Aorta (tissue), 5 donors: ENCODE measurements at places on chromosomes 4 and X. TPM values are rescaled to one million over a fixed set of nuclear protein-coding genes. Genes with fewer than 3 reads are reported as not detected.

Gene GYPE
- total RNA-seq, result 3.9 TPM

Gene NLGN3
- 1.5 TPM for total RNA-seq

Gene PAGE2B
- total RNA-seq, result not detected

Gene KIAA0232
- total RNA-seq, result 38.8 TPM

Gene EDA
- total RNA-seq, result 9.0 TPM

Gene ETDA
- total RNA-seq, result not detected

GRCh38 chr4:185213877-185214276 lies 4.5 kb downstream of the SNX25 start:
- H3K27me3 ChIP-seq, result no peaks in the 10 kb centered on the region
- no peaks in the 10 kb centered on the region for H3K4me1 ChIP-seq
- H3K36me3 ChIP-seq, result no peaks in the 10 kb centered on the region

DNA sequence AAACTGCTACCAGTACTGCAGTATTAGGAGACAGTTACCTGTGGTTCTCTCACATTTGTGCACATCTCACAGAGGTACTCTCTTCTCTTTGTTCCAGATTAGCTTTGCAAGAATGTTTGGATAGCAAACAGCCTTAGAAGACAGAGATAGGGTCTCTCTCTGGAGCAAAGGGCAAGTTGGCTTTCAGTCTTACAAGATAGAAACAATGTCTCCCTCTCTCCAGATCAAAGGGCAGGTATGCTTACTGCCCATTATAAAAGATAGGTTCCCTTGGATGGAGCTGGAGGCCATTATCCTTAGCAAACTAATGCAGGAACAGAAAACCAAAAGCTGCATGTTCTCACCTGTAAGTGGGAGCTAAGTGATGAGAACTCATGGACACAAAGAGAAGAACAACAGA lies 50.2 kb upstream of the KIT start:
- no peaks in the 10 kb centered on the region for H3K27me3 ChIP-seq
- H3K27ac ChIP-seq, result no peak overlapping the region
- no peaks in the 10 kb centered on the region for H3K36me3 ChIP-seq

DNA sequence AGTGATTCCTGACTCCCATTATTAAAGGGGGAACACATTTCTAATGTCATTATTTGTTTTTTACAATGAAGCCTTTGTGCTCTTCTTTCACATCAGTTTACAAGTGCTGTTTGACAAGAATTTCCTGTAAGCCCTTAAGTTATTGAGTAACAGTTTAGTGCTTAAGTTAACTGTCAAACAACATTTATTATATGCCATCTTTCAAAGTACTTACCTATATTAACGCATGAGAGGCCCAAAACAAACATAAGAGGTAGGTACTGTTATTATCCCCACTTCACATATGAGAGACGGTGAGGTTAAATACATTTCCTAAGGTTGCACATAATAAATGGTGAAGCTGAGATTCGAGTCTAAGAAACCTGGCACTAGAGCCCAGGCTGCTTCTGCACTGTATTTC lies 56.0 kb upstream of the MAGED1 start:
- H3K36me3 ChIP-seq, result no peaks in the 10 kb centered on the region
- no peak for DNase-seq
- H3K27me3 ChIP-seq, result no peaks in the 10 kb centered on the region
- no peak overlapping the region for H3K4me3 ChIP-seq

GRCh38 chr4:145307763-145308430 lies 127.5 kb upstream of the OTUD4 start:
- no peaks in the 10 kb centered on the region for H3K4me1 ChIP-seq
- H3K36me3 ChIP-seq, result no peaks in the 10 kb centered on the region
- H3K27me3 ChIP-seq, result no peaks in the 10 kb centered on the region
- no peak overlapping the region for H3K4me3 ChIP-seq
- H3K27ac ChIP-seq, result no peak overlapping the region

- H3K36me3 ChIP-seq, result no peaks in the 10 kb centered on the region
- DNase-seq, result no peak
- H3K4me1 ChIP-seq, result no peaks in the 10 kb centered on the region
- H3K27ac ChIP-seq, result no peak overlapping the region
- no peak overlapping the region for H3K4me3 ChIP-seq
- H3K27me3 ChIP-seq, result no peaks in the 10 kb centered on the region
Measured at GRCh38 chr4:89723096-89723495, 113.9 kb downstream of the SNCA start.

DNA sequence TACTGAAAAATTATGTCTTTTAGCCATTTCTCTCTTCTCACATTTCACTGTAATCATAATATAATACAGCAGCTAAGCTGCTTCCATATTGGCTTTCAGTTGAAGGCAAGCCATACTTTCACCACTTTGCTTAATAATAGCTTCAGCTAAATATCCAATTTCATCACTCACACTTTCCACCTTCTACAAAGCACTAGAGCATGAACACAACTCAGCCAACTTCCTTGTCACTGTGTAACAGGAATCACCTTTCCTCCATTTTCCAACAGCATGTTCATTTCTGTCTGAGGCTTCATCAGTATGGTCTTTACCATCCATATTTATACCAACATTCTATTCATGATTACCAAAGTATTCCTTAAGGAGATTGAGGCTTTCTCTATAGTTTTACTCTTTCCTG lies 219.8 kb upstream of the CTSO start:
- H3K27me3 ChIP-seq, result no peaks in the 10 kb centered on the region
- H3K36me3 ChIP-seq, result no peaks in the 10 kb centered on the region
- DNase-seq, result no peak
- H3K4me3 ChIP-seq, result no peak overlapping the region
- no peak overlapping the region for H3K27ac ChIP-seq

DNA sequence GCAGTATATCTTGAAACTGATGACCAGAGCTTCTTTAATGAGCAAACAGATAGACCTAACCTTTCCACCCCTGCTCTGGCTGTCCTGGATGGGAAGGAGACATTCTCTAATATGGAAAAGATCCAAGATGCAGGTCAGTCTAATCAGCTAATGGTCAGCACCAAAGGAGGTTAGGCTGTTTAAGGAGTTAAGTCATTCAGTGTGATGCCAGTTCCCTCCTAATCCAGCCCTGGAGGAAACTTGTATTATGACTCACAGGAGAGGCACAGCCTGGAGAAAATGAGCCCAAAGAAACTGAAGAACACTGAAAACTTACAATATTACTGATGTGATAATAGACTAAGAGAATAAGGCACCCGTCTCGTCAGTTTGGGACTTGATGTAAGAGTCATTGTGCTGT lies 323.0 kb downstream of the HNRNPD start:
- no peaks in the 10 kb centered on the region for H3K36me3 ChIP-seq
- peaks cover 3% of the 10 kb centered on the region for H3K27me3 ChIP-seq
- H3K4me1 ChIP-seq, result no peaks in the 10 kb centered on the region
- DNase-seq, result no peak
- no peak overlapping the region for H3K27ac ChIP-seq

DNA sequence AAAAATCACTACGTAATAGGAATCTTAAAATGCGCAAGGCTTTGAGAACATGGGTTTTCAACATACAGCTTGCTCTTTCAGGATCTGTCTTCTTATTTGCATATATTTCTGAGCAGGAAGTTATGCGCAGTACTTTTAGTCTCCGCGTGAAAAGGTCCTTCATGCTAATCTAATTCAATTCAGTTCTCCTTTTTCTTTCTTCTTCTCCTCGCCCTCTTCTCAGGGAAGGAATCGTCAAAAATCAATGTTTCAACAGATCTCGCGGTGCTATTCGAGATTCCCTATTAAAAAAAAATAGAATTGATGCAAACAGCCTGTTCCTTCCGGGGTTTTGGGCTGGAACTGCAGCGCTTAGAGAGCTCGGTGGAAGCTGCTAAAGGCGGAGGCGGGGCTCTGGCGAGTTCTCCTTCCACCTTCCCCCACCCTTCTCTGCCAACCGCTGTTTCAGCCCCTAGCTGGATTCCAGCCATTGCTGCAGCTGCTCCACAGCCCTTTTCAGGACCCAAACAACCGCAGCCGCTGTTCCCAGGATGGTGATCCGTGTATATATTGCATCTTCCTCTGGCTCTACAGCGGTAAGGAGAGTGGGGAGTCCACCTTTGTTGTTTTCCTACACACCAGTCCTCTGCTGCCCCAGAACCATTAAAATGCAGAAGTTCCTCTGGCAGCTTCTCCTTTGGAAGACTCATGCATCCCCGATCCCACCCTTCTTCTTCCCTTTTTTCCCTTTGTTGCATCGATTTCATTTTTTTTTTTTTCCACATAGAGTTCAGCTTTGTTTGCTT lies at the start of the genes HMGN5 and SH3BGRL:
TSS of gene HMGN5 (minus strand) at position 243 of the 785 bp plus-strand sequence. CDS start 80,364 bp downstream, outside the sequence.
TSS of gene SH3BGRL (plus strand) at position 432 of the 785 bp plus-strand sequence. CDS start at position 531, 99 bp downstream.
- H3K27ac ChIP-seq, result peak within 1 kb of the TSS; percentile 87
- peak within 1 kb of the TSS; percentile 82 for H3K4me3 ChIP-seq
- peak; percentile 89 for DNase-seq
- H3K36me3 ChIP-seq, result no peaks in the 10 kb centered on the region
- no peaks in the 10 kb centered on the region for H3K27me3 ChIP-seq

DNA sequence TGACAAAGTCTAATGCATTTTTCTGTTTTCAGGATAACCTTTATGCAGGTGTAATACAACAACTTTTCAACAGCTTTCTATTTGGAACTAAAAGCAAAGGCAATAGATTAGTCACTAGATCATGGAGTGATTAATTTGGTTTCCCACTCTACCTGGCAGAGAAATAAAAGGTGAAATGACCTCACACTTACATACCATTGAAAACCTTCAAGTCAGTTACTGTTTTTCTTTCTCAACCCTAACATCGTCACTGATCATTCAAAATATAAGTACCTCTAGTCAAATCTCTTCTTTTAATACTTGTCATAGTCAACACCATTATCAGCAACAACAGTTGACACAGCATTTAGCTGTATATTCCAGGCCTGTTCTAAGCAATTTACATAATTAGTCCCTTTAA lies 85.1 kb upstream of the ZCCHC13 start:
- H3K4me3 ChIP-seq, result no peak overlapping the region
- H3K27me3 ChIP-seq, result no peaks in the 10 kb centered on the region
- H3K27ac ChIP-seq, result no peak overlapping the region

DNA sequence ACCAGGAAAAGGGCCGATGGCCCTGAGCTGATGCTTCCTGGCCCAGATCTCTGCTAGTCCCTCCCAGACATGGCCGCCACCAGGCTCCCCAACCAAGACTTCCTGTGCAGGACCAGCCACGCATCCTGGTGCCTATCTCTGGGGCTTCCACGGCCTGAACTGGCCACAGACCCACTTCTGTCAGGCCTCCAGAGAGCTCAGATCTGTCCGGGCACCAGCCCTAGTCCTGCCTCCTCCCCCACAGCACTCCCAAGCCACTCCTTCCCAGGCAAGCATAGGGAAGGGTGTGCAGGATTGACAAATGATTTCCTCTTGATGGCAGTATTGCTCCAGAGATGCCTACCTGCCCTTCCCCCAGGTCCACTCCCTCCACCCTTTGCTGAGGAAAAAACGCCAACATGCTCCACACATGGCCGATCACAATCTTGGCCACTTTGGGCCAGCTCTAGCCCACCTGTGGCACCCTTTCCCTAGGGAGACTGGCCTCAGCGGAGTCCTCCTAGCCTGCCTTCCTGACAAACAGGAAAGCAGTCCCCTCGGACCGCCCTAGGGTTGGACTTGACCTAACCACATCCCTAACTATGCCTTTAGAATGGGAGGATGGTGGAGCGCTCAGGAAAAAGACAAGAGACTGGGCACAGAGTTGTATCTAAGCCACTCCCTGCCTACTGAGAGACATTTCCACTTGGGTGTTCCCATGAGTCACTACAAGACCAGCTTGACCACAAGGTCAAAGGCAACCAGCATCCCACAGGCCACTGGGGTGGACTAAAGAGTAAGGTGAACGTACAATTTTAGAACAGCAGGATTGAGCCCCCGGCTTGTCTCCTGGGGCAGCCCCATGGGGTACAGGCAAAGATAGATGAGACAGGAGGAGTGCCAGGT lies 277.5 kb upstream of the AGTR2 start:
- H3K27ac ChIP-seq, result no peak overlapping the region
- no peaks in the 10 kb centered on the region for H3K4me1 ChIP-seq
- H3K4me3 ChIP-seq, result no peak overlapping the region
- H3K27me3 ChIP-seq, result no peaks in the 10 kb centered on the region

DNA sequence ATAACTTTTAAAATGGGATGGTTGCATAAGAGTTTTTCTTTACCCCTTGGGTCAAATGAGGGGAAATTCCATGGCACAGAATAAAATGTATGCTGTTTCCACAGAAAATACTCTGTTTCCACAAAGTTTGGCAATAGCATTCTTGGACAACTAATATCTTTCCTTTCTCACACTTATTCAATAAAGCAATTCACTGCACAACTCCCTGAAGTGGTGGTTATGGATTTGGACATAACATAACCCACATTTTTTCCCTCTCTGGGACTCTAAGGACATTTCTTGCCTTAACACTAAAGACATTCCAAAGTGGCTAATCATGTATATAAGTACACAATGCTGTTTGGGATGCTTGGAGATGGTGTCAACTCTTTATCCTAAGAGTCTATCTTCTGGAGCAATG lies 51.7 kb upstream of the GPM6B start:
- no peaks in the 10 kb centered on the region for H3K27me3 ChIP-seq
- H3K27ac ChIP-seq, result no peak overlapping the region
- no peaks in the 10 kb centered on the region for H3K36me3 ChIP-seq
- DNase-seq, result no peak

DNA sequence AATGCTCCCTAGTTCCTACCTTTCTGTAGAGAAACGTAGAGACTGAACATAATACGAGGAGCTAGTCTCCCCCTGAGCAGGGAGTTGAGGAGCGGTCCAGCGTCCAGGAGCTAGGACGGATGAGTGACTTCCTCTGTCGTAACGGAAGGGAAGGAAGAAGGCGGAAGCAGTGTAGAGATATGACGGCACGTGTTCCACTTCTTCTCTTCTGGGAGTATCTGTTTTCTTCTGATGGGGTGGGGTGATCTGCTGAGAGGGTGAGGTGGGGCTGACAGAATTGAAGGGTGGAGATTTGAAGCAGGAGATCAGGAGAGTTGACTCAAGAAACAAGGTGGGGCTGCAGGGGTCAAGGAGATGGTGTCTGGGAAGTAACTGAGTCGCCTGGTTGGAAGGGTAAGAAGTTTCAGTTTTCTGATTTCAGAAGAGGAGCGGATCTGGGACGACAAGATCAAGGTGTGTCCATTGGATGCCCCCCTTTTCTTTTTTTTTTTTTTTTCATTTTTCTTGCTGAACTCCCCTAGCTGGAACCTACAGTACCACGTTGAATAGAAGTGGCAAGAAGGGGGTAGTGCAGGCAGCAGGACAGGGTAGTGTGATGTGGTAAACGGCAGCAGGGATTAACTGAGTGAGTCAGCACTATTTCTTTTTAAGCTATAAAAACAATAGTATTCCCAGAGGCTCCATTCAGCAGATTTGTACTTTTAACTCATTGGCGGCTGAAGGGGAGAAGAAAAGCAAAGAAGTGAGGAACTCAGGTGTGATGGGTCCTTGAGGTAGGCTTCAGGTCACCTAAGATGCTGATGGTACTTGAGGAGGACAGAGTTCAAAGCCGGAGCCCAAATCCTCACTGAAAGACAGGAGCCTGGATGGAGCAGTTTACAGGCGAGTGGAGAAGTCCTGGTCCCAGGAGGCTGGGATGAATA lies 50.8 kb upstream of the SETD7 start:
- H3K27ac ChIP-seq, result no peak overlapping the region
- no peak overlapping the region for H3K4me3 ChIP-seq
- H3K27me3 ChIP-seq, result no peaks in the 10 kb centered on the region
- no peak for DNase-seq

DNA sequence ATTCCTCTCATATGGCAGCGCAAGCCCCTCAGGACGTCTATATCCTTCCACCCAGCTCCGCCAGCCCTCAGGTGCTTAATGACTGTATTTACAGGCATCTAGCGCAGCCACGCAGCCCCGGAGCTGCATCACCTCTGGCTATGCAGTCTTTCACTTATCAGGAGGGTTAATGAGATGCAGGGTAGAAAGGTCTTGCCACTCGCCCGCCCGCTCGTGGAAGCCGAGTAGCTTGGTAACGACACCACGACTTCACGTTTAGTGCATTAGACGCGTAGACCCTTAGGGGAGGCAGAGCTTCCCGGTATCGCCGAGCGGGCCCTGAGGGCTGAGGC lies 1.5 kb upstream of the SLC16A2 start:
- H3K27ac ChIP-seq, result peak overlapping the region; percentile 80
- no peaks in the 10 kb centered on the region for H3K36me3 ChIP-seq
- no peak for DNase-seq
